Smooth muscle cell of the brain vasculature (primary cell): ENCODE measurements at places on chromosomes 11 and 22.
A peak's percentile ranks its signal among the peaks of the same experiment; 100 is the strongest.

DNA sequence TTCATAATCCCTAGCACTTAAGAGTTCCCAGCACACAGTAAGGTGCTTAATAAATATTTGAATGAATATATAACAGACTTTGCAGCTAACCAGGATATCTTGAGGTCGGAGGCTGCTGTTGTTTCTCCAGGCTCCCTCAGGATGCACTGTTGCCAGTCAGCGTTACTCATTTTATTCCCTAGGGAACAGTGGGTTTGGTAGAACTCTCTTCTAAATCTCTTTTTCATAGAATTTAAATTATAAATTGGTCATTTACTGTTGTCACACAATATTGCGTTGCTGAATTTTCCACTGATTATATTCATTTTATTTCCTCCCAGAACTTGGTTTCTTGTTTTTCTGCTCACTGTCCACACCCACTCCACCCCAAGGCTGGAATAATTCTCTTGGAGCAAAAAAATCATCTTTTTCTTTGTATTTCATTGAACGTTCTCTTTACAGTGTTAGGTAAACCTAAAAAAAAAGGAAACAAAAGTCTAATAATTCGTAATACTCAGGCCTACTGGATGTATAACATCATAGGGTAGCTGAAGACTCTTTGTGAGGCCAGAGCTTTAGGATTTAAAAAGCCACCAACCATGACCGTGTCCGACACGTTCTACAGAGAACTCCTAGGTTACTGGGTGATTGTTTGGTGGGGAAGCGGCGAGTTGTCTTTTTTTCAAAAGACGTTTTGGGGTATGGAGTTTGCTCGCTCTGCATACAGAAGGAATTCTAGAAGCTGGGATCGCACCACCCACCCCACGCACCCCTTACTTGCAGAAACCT lies 766 bp upstream of the CAPRIN1 start:
- no peak for DNase-seq

- DNase-seq, result no peak
These were observed 26.7 kb upstream of the CD44 start for GRCh38 chr11:35112056-35112845.

DNA sequence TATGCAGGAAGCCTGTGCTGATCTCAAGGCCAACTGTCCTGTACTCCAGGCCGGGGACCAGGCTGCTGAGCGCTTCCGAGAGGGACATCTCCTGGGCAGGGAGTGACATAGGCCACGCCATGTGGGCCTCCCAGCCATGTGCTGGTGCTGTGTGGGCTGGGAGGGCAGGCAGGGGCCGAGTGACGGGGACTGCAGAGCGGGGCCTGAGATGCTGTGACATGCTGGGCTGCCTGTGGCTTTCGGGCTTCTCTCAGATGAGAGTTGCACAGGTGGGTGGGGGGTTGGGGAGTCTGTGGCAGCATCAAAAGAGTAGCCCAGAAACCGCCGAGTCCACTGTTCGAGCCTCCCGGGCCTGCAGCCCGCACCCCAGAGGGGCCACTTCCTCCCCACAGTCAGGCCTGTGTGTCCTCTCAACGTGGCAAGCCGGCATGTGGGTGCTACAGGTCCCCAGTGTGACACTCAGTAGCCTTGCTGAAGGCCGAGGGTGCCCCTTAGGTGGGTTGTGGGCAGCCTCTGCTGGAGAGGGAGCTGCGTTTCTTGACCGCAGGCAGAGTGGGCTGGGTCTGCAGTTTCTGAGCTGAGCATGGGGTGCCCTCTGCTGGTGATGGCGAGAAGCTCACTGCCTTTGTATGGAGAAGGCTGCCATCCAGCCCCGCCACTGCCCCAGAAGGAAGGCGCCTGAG lies 101.2 kb downstream of the BCR start:
- DNase-seq, result peak; percentile 44

DNA sequence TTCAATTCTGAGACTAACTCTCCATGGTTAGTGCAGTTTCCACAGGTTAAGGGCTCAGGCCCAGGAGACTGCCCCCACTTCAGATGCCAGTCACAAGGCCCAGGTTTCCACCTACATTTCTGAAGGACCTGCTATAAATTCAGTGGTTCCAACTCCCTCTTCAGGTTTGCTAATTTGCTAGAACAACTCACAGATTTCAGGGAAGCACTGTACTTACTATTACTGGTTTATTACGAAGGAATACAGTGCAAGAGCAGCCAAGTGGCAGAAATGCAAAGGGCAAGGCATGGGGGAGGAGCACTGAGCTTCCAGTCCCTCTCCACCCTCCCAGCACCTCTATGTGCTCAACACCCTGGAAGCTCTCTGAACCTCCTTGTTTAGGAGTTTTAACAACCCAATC lies 39.3 kb upstream of the SPON1 start:
- no peak for DNase-seq

- no peak for DNase-seq
These were observed 75.6 kb upstream of the APOA1 start for GRCh38 chr11:116913000-116913399.

GRCh38 chr11:6025056-6025455 lies 5.5 kb downstream of the OR56A1 start:
- DNase-seq, result no peak

GRCh38 chr11:1988667-1989317 lies 8.8 kb downstream of the H19 start:
- DNase-seq, result no peak
